ENCODE measurements at places on chromosomes 7 and 10.

GRCh38 chr7:142001163-142001874, 5.6 kb downstream of the MGAM start:
- DNase-seq = no peak

DNA sequence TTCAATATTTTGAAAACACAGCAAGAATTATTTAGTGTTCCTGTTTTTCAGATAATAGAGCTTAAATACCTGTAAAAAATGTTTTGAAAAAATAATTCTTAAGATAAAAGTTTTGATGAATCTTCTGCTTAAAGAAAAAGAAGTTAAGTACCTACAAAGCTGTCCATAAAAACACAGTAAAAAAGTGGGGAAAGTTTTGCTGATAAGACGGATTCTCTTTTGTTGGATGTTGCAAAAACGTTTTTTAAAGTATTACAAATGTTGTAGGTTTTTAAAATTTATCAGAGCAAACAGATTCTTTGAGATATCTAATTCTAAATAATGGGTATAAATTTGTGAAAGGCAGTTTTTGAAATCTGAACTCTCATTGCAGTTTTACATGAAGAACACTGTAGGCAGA, 12.2 kb downstream of the DMTF1 start:
- DNase-seq = no peak

DNA sequence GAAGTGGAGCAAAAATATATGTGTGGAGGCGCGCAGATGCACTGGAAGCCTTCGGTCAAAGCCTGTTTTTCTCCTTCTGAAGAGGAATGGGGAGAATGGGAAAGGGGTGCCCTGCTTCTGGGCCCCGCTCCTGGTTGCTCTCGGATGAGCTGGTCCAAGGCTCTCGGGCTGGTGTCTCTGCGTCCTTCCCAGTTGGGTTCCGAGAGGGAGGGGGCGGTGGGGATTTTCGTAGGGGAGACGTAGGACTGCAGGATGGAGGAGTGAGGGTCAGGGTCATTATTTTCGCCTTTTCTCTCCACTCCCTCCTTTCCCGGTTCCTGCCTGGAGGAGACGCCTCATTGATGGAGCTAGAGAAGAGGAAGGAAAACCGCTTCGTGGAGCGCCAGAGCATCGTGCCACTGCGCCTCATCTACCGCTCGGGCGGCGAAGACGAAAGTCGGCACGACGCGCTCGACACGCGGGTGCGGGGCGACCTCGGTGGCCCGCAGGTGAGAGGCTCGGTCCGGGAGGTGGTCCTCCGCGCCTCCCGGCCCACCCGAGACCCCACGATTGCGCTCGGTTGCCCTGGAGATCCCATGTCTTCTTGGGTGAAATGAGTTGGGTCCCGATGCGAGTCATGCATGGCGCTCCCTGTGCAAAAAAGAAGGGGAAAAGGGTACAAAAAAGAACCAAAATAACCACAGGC, 790 bp downstream of the ADAM22 start:
- peak; percentile 88 for DNase-seq

- no peak for DNase-seq
These were observed 353.0 kb downstream of the PARD3 start for GRCh38 chr10:34462056-34462455.

GRCh38 chr7:156173748-156174353, 361.6 kb upstream of the SHH start:
- no peak for DNase-seq

DNA sequence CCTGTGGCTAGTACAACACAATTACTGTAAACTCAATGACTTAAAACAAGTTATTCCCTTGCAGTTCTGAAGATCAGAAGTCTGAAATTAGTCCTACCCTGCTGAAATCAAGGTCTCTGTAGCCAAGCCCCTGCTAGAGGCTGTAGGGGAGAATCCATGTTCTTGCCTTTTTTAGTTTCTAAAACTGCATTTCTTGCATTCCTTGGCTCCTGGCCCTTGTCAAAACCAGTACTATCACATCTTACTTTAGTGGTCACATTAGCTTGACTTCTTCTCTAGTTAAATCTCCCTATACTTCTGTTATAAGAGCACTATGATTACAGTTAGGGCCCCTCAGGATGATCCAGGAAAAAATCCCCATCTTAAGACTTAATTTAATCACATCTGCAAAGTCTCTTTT, 567.0 kb downstream of the GFRA1 start:
- no peak for DNase-seq

GRCh38 chr7:151245360-151246101, 3.0 kb downstream of the SMARCD3 start:
- peak; percentile 56 for DNase-seq

- DNase-seq = no peak
These were observed 123.0 kb upstream of the CTBP2 start for GRCh38 chr10:125283191-125283835.

DNA sequence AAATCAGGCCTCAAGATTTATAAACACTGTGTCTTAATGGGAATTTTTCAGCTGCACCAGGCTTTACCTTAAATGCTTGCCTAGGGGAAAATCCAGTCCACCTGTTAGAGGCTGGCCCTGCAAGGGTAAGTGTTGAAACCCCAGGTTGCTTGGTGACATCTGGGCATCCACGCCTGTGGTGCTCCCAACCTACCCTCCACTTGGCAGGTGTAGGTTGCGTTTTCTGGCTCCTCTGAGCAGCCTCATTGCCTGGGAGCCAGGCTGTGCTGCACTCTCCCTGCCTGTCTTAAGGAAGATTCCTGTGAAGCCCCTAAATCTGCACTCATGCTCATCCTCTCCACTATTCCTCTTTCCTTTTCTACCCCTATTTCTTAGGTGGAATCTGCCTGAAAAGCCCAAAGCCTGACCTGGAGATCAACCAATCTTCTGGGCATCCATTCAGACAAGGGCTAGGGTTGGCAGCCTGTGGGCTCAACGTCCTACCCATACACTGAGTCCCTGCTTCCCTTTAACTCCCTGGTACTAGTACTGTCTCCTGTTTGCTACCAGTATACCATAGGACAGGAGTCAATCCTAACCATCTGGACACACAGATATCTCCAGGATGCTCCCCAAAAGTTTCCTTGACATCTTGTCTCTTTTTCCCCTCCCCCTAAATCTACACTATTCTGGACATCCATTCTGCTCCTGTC, 150.4 kb downstream of the PDE1C start:
- no peak for DNase-seq

DNA sequence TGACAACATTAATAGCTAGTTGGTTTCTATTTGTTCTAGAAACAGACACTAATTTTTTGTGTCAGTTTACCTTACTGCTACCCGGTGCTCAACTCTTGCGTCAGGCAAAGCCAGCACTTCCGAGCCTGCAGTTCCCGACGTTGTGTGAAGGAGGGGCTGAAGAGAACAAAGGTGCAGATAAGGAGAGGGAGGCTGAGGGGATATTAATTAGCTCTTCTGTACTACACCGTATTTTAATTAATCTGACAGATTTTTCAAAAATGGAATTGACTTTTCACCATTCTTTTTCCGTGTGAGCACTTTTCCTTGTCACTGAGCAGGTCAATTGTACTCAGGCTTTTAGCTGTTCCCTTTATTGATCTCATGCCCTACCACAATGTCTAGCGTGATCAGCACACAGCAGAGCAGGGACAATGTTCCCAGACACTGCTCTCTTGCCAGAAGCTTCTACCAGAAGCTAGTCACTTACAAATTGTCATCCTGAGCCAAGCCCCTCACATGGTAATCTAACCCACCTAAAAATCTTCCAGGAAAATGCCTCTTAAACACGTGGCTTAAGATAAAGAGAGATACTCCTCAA, 650.5 kb upstream of the MKI67 start:
- no peak for DNase-seq

DNA sequence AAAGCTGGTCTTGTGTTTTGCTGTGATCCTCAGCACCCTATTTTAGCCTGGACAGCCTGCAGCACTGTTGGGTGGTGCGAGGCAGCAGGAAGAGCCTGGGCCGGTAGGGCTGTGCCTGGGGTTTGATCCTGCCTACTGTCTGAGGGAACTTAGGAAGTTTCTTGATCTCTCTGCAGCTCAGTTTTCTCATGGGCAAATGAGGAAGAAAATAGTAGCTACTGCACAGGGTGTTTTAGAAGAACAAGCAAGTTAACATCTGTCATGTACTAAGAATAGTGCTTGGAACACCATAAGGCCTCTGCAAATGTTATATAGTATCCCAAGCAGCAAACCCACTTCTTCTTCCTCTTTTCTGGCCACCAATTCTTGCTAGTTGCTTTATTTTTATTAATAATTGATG, 12.0 kb upstream of the AGR2 start:
- DNase-seq = no peak

GRCh38 chr7:104133238-104133637, 74.6 kb downstream of the ORC5 start:
- peak; percentile 26 for DNase-seq

DNA sequence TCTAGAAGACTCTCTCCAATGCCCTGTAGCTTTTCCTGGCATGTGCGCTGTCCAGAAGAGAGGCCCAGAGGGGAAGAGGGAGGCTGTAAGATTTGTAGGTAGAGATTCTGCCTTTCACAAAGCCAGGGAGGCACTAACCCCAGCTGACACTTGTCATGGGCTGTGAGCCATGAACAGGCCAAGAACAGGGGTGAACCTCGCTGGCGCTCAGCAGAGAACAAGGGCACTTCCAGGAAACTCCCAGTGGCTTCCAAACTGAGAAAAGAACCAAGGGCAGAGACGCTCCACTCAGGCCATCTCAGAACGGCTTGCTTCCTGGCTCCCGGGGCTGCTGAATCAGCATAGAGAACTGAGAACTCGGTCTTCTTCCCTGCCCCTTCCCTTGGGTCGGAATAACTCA, 257.8 kb upstream of the ZNF32 start:
- no peak for DNase-seq

GRCh38 chr7:49279891-49280290, 355.5 kb downstream of the CDC14C start:
- DNase-seq = no peak

- DNase-seq = peak; percentile 67
These were observed 24.8 kb upstream of the SLIT1 start for GRCh38 chr10:97210543-97210960.

- peak; percentile 69 for DNase-seq
These were observed 1.1 kb downstream of the CYP26A1 start for GRCh38 chr10:93074597-93075368.

DNA sequence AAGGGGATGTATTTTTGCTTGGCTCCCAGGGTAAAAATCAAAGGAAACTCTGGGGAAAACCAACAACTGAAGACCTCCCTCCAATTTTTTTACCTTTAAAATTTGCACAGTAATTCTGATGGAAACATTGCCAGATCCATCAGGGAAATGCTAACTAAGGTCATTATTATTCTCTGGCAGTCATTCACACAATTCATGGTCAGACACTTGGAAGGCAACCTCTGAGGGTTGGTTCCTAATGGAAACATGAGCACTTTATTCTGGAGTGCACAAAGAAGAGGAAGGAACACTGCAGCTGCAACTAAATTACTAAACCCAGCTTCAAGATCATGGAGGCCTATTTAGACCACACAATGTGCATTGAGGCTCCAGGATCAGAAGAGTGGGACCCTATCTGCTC, 34.2 kb downstream of the SRI start:
- DNase-seq = no peak

- DNase-seq = no peak
These were observed 112.9 kb downstream of the KIF20B start for GRCh38 chr10:89814278-89814677.

GRCh38 chr10:32227802-32228201, 119.2 kb downstream of the EPC1 start:
- DNase-seq = peak; percentile 1

DNA sequence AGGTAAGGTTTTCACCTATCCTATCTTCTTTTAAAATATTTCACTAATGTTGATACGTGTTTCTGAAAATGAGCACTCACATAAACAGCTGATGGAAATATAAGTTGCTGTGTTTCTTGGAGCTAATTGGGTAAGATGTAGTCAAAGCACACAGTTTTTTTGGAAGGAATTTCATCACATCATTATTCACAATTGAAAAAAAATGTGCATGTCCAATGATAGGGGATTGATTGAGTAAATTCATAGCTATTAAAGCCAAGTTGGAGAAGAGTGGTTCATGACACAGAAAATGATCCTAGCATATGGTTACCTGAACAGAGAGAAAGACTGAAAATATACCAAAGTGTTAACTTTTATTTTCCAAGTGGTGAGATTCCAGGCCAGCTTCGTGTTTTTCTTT, 29.6 kb downstream of the GLI3 start:
- no peak for DNase-seq

- DNase-seq = no peak
These were observed 20.7 kb upstream of the ZMIZ1 start for GRCh38 chr10:79047875-79048638.

DNA sequence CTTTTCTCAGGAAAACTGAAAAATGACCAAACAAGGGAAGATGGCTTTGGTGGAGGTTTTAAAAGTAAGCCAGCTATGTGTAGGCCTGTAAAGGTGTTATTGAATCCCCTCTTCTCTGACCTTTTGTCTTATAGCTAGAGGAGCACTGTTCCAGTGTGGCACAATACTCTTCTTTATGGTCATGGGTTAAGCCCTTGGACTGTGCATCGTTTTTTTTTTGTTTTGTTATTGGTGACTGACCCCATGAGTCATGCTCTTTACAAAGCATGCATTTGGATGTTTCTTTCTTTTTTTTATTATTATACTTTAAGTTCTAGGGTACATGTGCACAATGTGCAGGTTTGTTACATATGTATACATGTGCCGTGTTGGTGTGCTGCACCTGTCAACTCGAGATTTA, 19.6 kb upstream of the FAM25A start:
- DNase-seq = no peak

DNA sequence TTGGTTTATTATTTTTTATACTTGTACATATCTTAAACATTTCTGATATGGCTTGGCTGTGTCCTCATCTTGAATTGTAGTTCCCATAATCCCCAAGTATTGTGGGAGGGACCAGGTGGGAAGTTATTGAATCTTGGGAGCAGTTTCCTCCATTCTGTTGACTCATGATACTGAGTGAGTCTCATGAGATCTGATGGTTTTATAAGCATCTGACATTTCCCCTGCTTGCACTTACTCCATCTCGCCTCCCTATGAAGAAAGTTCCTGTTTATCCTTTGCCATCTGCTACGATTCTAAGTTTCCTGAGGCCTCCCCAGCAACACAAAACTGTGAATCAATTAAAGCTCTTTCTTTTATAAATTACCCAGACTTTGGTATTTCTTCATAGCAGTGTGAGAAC, 207.7 kb downstream of the TPK1 start:
- no peak for DNase-seq

GRCh38 chr7:108643136-108643535, 73.5 kb downstream of the DNAJB9 start:
- peak; percentile 14 for DNase-seq

Measured in NCI-H1417 (cell line).